ENCODE measurements at places on chromosomes 7 and 10. TPM values are rescaled to one million over a fixed set of nuclear protein-coding genes. Genes with fewer than 3 reads are reported as not detected.

GRCh38 chr10:72109636-72110157, 21.3 kb upstream of the SPOCK2 start:
- no peak overlapping the region for H3K27ac ChIP-seq
- no peaks in the 10 kb centered on the region for H3K36me3 ChIP-seq
- H3K27me3 ChIP-seq: no peaks in the 10 kb centered on the region
- no peak for DNase-seq
- peaks cover 10% of the 10 kb centered on the region for H3K4me1 ChIP-seq

- no peaks in the 10 kb centered on the region for H3K27me3 ChIP-seq
- H3K4me3 ChIP-seq: no peak overlapping the region
- no peaks in the 10 kb centered on the region for H3K4me1 ChIP-seq
- peaks cover 39% of the 10 kb centered on the region for H3K36me3 ChIP-seq
- no peak overlapping the region for H3K27ac ChIP-seq
Measured at GRCh38 chr7:29510028-29510427, 53.6 kb upstream of the PRR15 start.

DNA sequence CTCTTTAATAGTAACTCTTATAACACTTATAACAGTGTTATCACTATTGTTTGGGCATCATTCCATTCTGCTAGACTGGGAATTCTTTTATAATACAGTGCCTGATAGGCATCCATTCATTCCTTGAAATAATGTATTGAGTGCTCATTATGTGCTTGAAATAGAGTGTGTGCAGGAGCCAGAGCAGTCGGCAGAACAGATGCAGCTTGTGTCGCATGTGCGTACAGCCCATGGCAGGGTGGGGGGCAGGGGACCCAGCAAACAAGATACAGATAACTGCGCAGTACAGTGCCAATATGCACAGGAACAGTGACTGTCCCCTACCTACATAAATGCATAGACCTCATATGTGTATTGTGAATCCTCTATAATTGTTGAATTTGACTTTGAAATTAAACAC, 99.3 kb downstream of the KAT6B start:
- H3K4me3 ChIP-seq: no peak overlapping the region
- DNase-seq: no peak
- H3K4me1 ChIP-seq: peaks cover 70% of the 10 kb centered on the region
- no peaks in the 10 kb centered on the region for H3K36me3 ChIP-seq
- H3K27ac ChIP-seq: no peak overlapping the region
- no peaks in the 10 kb centered on the region for H3K27me3 ChIP-seq

GRCh38 chr7:137080516-137081203, 212.2 kb downstream of the CHRM2 start:
- no peak overlapping the region for H3K4me3 ChIP-seq
- no peak for DNase-seq
- H3K27ac ChIP-seq: no peak overlapping the region

DNA sequence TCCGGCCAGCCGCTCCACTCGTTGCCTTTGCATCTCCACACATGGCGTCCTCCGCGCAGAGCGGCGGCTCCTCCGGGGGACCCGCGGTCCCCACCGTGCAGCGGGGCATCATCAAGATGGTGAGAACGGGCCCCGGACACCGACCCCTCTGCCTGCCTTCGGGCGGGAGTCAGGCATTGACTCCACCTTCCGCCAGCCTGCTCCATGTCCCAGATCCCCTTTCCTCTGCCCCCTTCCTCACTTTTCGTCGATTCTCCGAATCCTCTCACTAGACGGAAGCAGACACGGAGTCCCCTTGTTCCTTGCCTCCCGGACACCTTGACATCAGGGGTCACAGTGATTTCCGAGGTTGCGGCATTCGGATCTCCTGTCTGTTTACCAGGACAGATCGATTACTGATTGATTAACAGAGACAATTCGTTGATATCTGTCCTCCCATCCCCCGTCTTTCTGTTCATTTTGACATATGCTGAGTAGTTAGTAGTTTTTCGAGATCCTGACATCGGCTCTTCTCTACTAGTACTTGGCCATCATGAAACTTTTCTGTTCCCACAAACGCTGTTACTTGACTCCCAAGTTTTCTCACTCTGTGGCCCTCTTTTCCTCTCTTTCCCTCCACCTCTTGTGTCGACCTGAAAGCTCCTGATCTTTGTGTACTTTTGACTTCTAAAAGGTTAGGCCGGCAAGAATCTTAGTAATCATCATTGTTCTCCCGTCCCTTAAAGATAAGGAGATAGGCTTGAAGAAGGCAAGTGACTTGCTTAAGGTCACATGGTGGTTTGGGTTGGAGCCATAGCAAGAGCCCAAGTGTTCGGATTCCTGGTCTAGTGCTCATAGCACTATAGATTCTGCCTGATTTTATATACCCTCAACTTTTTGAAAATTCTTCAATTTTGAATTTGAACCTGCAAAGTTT, 597 bp downstream of the SND1 start:
- peaks cover 37% of the 10 kb centered on the region for H3K4me1 ChIP-seq
- peak overlapping the region; percentile 86 for H3K4me3 ChIP-seq
- no peaks in the 10 kb centered on the region for H3K36me3 ChIP-seq
- peak overlapping the region; percentile 90 for H3K27ac ChIP-seq
- no peak for DNase-seq

GRCh38 chr10:69684981-69685353, 54.9 kb downstream of the FAM241B start:
- no peak for DNase-seq
- H3K27ac ChIP-seq: peak overlapping the region; percentile 83
- H3K27me3 ChIP-seq: no peaks in the 10 kb centered on the region

DNA sequence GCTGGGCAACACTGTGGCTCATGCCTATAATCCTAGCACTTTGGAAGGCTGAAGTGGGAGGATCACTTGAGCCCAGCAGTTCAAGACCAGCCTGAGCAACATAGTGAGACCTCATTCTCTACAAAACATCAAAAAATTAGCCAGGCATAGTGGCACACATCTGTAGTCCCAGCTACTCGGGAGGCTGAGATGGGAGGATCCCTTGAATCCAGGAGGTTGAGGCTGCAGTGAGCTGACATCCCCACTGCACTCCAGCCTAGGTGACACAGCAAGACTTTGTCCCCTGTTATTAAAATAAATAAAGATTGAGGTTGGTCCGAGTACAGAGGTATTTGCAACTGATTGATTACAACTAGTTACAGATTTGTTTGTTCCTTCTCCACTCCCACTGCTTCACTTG, 44.1 kb downstream of the SKIDA1 start:
- no peaks in the 10 kb centered on the region for H3K4me1 ChIP-seq
- H3K36me3 ChIP-seq: no peaks in the 10 kb centered on the region
- no peak overlapping the region for H3K27ac ChIP-seq
- H3K27me3 ChIP-seq: no peaks in the 10 kb centered on the region
- DNase-seq: no peak

DNA sequence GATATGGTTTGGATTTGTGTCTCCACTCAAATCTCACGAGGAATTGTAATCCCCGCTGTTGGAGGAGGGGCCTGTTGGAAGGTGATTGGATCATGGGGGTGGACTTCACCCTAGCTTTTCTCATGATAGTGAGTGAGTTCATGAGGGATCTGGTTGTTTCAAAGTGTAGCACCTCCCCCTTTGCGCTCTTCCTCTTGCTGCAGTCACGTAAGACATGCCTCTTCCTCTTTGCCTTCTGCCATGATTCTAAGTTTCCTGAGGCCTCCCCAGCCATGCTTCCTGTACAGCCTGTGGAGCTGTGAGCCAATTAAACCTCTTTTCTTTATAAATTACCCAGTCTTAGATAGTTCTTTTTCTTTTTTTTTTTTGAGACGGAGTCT, 17.1 kb downstream of the CDNF start:
- H3K27ac ChIP-seq: no peak overlapping the region
- peaks cover 4% of the 10 kb centered on the region for H3K4me1 ChIP-seq
- H3K4me3 ChIP-seq: no peak overlapping the region

DNA sequence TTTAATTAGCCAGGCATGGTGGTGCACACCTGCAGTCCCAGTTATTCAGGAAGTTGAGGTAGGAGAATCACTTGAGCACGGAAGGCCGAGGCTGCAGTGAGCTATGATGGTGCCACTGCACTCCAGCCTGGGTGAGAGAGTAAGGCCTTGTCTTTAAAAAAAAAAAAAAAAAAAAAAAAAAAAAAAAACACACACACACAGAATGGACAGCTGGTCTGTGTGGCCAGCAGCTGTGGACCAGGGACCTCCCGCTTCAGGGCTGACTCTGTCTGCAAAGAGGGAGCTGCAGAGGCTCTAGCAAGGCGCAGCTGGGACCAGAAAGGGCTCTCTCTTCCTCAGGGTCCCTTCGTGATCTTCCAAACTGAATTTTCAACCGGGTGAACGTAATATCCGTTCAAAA, 53.6 kb upstream of the DNAAF5 start:
- no peaks in the 10 kb centered on the region for H3K36me3 ChIP-seq
- H3K4me3 ChIP-seq: no peak overlapping the region
- H3K27ac ChIP-seq: no peak overlapping the region
- H3K4me1 ChIP-seq: peaks cover 9% of the 10 kb centered on the region
- no peaks in the 10 kb centered on the region for H3K27me3 ChIP-seq

DNA sequence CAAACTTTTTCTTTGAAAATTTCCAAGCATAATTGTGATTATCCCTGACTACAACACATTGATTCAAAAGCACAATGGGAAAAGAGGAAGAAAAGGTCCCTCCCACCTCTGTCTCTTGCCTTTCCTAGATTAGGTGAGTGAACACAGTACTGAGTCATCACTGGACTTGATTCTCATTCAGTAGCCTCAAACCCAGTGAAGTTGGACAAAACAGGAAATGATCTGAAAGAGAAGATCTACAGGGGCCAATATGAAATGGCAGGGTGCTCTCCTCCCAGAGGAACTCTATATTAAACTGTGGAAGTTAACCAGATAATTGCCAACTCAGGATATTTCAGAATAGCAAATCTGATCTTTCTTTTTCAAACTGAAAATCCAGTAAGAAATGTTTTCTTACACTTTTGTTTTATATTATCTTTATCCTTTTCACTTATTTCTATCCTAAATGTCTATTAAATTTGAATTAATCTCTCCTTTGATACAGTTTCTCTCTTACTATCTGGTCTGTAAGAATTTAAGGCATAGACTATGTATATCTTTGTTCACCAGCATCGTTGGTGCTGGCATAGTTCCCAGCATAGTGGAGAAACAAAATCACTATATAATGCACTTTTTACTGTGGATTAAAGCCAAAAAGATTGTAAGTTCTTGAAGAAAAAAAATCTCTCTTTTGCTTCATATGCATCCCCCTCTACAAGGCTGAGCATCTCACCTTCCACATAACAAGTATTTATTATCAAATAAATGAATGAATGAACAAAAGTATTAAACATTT, 41.4 kb upstream of the IKZF1 start:
- H3K4me3 ChIP-seq: no peak overlapping the region
- H3K27me3 ChIP-seq: no peaks in the 10 kb centered on the region
- no peak overlapping the region for H3K27ac ChIP-seq
- no peaks in the 10 kb centered on the region for H3K36me3 ChIP-seq
- H3K4me1 ChIP-seq: peaks cover 20% of the 10 kb centered on the region

DNA sequence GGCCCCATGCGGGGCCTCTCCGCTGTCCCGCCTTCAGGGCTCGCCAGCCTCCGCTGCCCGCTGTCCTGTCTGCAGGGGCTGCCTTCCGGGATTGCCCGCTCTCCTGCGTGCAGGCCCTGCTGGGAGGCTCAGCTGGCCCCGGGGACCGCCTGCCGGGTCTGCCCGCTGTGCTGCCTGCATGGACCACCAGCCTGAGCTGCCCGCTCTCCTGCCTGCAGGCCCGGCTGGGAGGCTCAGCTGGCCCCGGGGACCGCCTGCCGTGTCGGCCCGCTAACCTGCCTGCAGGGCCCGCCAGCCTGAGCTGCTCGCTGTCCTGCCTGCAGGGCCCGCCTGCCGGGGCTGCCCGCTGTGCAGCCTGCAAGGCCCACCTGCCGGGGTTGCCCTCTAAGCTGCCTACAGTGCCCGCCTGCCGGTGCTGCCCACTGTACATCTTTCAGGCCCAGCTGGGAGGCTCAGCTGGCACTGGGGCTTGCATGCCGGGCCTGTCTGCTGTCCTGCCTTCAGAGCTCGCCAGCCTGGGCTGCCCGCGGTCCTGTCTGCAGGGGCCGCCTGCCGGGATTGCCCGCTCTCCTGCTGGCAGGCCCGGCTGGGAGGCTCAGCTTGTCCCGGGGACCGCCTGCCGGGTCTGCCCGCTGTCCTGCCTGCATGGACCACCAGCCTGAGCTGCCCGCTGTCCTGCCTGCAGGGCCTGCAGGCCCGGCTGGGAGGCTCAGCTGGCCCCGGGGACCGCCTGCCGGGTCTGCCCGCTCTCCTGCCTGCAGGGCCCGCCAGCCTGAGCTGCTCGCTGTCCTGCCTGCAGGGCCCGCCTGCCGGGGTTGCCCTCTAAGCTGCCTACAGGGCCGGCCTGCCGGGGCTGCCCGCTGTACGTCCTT, 165.1 kb downstream of the GLRX3 start:
- DNase-seq: peak; percentile 83
- H3K36me3 ChIP-seq: no peaks in the 10 kb centered on the region
- peaks cover 8% of the 10 kb centered on the region for H3K4me1 ChIP-seq
- no peaks in the 10 kb centered on the region for H3K27me3 ChIP-seq
- peak overlapping the region; percentile 67 for H3K4me3 ChIP-seq
- H3K27ac ChIP-seq: peak overlapping the region; percentile 89

DNA sequence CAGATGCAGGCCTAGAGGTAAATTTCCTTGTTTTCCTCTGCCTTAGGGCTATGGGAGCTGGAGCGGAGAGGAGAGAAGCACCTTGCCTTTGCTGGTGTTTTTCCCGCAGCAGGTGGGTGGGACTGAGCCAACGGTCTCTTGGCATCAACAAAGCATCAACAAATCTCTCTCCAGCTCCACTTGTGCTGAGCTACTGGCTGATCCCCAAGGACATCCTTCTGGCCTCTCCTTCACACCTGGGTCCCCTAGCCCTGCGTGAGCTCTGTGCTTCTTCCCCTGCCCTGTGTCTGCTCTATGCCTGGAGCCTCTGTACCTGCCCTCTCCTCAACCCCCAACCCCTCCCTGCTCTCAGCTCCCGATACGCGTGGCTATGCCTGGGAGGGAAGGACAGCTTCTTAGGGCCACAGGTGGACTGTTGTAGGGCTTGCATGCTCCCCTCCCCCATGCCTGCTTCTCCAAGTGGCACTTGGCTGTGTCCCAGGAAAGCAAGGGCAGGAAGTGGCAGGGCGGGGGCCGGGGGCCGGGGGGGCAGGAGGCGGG, 3.2 kb upstream of the CLDN4 start:
- peak; percentile 85 for DNase-seq
- no peak overlapping the region for H3K4me3 ChIP-seq
- H3K27ac ChIP-seq: peak overlapping the region; percentile 88
- no peaks in the 10 kb centered on the region for H3K36me3 ChIP-seq
- peaks cover 4% of the 10 kb centered on the region for H3K27me3 ChIP-seq
- peaks cover 39% of the 10 kb centered on the region for H3K4me1 ChIP-seq

- no peak for DNase-seq
- peaks cover 9% of the 10 kb centered on the region for H3K27me3 ChIP-seq
- peaks cover 18% of the 10 kb centered on the region for H3K4me1 ChIP-seq
- peaks cover 5% of the 10 kb centered on the region for H3K36me3 ChIP-seq
Measured at GRCh38 chr7:130492523-130493274, 814 bp downstream of the MEST start.

Gene MYOZ1
- total RNA-seq: 2.9 TPM

Gene CYP26C1
- 0.27 TPM for total RNA-seq

Gene SEMA3D
- total RNA-seq: 8.0 TPM

Gene SVOPL
- 0.74 TPM for total RNA-seq
